ENCODE measurements at places on chromosomes 5 and 9. TPM values are rescaled to one million over a fixed set of nuclear protein-coding genes. Genes with fewer than 3 reads are reported as not detected.

GRCh38 chr9:68804911-68805889, 100.2 kb downstream of the PIP5K1B start:
- DNase-seq = no peak

DNA sequence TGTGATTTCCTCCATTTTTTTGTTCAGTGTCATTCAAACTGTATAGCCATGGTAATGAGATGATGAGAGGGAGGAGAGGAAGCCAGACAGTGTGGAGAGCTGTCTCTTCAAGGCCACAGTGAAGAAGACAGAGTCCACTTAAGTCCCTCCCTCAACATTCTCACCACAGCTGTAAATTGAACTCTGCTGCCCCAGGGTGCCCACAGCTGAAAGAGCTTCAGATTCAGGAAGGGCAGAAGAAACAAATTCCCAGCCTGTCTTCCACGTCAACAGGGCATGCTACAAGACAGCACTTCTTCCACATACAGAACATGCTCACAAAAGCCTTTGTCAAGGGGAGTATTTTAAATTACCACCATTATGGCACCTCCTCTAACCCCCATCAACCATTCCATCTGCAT, 100.4 kb downstream of the KLHL3 start:
- no peak for DNase-seq

The GABRP gene
- not detected for total RNA-seq

The APC gene
- total RNA-seq = 83.7 TPM

The KCNMB1 gene
- total RNA-seq = 20.1 TPM
